Right ventricle myocardium superior (tissue), 1 donor: ENCODE measurements at places on chromosomes 3 and 15. TPM values are rescaled to one million over a fixed set of nuclear protein-coding genes. Genes with fewer than 3 reads are reported as not detected.

GRCh38 chr15:74776821-74777768 lies 4.8 kb upstream of the CSK start:
- DNase-seq, result peak; percentile 51

Gene KNG1
- 0.43 TPM for total RNA-seq

Gene EXD1
- total RNA-seq, result not detected

Gene EPHB3
- 2.2 TPM for total RNA-seq

GRCh38 chr3:56962206-56962605 lies 98.3 kb upstream of the SPATA12 start:
- DNase-seq, result no peak

Gene CHRM5
- total RNA-seq, result not detected

DNA sequence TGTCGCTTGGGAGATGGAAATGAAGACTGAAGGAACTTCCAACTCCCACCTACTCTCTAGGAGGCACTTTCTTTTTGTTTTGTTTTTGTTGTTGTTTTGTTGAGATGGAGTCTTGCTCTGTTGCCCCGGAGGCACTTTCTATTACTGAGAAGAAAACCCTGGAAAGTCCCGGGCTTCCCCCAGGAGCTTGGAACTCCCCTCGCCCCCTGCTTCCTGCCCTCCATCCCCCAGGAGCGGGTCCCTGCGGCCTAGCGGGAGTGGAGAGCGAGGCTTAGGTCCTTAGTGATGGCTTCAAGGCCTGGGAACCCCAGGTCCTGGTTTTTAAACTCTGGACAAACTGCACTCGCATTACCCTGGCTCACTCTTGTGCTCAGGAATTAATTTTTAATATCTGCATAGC lies 195.7 kb downstream of the OCA2 start:
- no peak for DNase-seq

DNA sequence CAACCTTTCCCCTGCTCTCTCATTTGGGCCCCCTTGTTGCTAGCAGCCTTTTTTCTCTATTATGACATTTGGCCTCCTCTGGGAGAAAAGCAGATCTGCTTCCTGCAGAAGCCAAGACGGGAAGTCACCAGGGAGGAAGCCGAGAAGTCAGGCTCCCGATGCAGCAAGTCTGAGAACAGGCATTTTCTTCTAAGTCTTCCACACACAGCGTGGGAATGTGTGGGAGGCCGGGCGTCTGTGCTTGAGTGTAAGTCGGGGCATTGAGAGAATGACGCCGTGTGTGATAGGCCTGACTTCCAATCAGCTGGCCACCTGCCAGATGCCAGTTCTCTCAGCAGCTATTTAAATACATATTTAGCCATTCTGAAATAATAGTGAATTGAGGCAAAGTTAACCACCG lies 75.8 kb upstream of the FAM98B start:
- peak; percentile 80 for DNase-seq
